ENCODE measurements at places on chromosomes 6 and 20.

GRCh38 chr20:19121463-19121862 lies 91.0 kb upstream of the SLC24A3 start:
- no peak for DNase-seq

DNA sequence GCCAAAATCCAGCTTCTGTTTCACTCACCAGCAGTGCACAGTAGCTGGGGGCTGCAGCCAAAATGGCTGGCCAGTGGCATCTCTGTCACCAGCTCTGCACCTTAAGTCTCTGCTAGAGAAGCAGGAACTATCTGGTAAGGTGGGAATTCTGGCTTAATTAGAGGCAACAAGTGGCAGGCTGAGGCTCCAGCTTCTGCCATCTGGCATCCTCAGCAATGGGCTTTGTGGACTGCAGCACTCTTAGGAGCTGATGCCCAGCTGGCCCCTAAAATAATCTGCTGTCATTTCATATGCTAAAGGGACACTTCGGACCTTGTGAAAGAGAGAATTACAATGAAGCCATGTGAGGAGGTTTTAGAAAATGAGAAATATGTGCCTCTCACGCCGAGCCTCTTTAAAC lies 4.6 kb upstream of the CLDN20 start:
- DNase-seq = no peak

- DNase-seq = no peak
Measured at GRCh38 chr6:136483906-136484305, 66.3 kb downstream of the MAP7 start.

GRCh38 chr20:58256842-58257241 lies 28.4 kb upstream of the ANKRD60 start:
- DNase-seq = no peak

DNA sequence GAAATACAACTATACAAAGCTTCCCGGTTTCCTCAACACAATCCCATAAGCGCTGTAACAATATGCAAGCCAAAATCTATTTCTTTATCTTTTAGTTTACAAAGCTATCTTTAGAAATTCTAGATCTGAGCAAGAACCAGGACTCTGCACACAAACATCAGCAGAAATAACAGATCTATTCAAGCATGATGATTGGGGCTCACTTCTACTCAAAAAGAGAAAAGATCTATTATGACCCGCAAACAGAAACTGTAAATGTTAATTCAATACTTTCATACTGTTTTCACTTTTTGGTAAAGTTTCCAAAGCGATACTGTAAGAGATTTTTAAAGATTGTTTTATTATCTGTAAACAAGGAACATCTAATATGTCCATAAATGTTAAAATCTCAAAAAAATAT lies 86.6 kb downstream of the SESN1 start:
- no peak for DNase-seq

DNA sequence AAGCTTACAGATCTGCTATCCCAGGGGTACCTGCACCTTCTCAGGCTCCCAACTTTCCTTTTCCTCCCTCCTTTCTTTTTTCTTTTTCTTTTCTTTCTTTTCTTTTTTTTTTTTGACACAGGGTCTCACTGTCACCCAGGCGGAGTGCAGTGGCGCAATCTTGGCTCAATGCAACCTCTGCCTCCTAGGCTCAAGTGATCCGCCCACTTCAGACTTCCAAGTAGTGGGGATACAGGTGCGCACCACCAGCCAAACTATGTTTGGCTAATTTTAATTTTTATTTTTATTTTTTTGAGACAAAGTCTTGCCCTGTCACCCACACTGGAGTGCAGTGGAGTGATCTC lies 36.0 kb downstream of the PIM1 start:
- DNase-seq = no peak

DNA sequence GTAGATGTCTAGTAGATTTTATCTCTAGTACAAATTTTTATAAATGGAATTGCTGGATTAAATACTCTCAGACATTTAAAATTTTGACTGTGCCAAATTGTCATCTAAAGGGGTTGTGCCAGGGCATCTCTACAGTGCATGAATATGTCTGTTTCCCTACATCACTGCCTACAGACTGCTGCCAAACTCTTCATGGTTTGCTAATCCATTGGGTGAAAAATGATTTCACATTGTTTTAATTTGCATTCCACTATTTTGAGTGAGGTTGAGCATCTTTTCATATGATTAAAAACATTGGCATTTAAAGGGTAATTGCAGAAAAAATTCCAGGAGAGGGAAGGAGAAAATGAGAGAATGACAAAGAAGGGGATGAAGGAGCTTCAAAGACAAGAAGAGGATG lies 267.7 kb upstream of the RNF24 start:
- DNase-seq = no peak

GRCh38 chr6:45027126-45027525 lies 301.0 kb upstream of the RUNX2 start:
- no peak for DNase-seq

- DNase-seq = peak; percentile 13
Measured at GRCh38 chr6:157990321-157991066, 8.8 kb downstream of the SYNJ2 start.

GRCh38 chr6:154590756-154591155 lies 80.3 kb upstream of the CNKSR3 start:
- no peak for DNase-seq

DNA sequence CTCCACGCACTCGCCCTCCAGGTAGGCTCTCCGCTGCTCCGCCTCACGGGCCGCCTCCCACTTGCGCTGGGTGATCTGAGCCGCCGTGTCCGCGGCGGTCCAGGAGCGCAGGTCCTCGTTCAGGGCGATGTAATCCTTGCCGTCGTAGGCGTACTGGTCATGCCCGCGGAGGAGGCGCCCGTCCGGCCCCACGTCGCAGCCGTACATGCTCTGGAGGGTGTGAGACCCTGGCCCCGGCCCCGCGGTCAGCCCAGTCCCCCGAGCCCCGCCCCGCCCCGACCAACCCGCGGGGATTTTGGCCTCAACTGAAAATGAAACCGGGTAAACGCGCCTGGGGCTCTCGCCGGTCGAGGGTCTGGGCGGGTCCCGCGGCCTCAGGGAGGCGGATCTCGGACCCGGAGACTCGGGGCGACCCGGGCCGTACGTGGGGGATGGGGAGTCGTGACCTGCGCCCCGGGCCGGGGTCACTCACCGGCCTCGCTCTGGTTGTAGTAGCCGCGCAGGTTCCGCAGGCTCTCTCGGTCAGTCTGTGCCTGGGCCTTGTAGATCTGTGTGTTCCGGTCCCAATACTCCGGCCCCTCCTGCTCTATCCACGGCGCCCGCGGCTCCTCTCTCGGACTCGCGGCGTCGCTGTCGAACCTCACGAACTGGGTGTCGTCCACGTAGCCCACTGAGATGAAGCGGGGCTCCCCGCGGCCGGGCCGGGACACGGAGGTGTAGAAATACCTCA lies 598 bp downstream of the HLA-B start:
- DNase-seq = no peak

DNA sequence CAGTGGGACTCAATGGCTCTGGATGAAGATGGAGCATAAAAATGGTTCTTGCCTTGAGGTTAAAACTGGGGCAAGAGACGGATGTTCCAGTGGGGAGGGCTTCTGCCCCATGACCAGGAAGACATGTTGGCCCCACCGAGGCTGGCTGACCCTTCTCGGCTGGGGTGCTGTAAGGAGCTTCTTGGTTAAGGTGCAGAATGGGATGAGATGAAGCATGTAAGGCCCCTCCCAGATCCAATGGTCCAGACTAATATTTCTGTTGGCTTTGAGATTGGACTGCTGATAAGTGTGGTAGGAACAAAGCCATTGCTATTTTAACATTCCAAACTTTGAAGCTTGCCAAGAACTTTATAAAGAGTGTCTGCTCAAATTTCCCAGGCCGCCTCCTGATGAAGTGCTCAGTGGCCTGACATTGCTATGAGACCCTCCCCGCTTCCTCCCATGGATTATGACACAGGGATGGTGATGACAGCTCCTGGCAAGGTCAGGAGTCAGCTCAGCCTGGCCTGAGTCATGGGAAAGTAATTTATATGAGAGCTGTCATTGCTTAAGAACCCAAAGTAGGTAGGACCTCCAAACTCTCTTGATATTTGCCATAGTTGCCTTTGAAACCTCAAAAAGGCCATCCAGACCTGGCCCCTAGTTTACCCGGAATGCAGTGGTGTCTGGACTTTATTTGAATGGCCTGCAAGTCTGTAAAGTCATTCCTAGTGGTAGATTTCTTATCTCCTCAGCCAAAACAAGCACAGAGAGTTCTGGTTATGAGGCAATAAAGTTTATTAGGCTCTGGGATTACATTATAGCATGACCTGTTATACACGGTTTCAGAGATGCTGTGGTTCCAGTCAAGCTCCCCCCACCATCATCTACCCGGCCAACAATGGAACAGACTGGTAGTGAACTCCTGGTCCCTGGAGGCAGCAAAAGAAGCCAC lies 55.2 kb downstream of the TGM2 start:
- no peak for DNase-seq

GRCh38 chr6:33075568-33076405 lies at the start of gene HLA-DPB1:
Gene HLA-DPB1 (plus strand): TSS chr6:33075990. CDS start chr6:33076042, 52 bp downstream.
- no peak for DNase-seq

- no peak for DNase-seq
Measured at GRCh38 chr6:24031496-24031895, 94.5 kb upstream of the NRSN1 start.

- DNase-seq = no peak
Measured at GRCh38 chr6:110953633-110954303, 4.7 kb upstream of the GTF3C6 start.

- no peak for DNase-seq
Measured at GRCh38 chr20:63385819-63386218, 24.7 kb upstream of the CHRNA4 start.

- no peak for DNase-seq
Measured at GRCh38 chr20:17666481-17666880, 15.6 kb downstream of the RRBP1 start.

DNA sequence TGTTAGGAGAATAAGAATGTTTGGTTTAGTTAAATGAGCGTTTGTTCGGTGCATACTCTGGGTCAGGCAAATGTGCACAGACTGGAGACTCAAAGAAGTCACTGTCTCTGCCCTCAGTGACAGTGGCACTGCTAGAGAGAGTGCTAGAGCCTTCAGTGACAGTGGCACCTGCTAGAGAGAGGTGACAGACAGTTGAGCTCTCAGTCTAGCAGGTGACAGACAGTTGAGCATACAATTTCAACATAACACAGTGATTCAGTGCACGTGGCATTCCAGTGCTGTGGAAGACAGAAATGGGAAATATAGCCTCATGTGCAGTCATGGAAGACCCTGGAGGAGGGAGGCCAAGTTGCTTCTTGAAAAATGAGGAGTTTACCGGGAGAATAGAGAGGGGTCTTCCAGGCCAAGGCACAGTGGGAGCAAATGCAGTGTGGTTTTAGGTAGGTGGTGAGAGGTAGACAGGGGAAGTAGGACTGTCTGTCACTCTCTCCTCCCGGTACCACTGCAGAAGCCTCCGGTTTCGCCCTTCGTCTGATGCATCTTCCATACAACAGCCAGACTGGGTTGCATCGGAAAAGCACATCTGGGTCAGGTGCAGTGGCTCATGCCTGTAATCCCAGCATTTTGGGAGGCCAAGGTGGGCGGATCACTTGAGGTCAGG lies 107.9 kb upstream of the CLDN20 start:
- DNase-seq = no peak

GRCh38 chr6:92521553-92521952 lies 897.8 kb downstream of the EPHA7 start:
- no peak for DNase-seq

DNA sequence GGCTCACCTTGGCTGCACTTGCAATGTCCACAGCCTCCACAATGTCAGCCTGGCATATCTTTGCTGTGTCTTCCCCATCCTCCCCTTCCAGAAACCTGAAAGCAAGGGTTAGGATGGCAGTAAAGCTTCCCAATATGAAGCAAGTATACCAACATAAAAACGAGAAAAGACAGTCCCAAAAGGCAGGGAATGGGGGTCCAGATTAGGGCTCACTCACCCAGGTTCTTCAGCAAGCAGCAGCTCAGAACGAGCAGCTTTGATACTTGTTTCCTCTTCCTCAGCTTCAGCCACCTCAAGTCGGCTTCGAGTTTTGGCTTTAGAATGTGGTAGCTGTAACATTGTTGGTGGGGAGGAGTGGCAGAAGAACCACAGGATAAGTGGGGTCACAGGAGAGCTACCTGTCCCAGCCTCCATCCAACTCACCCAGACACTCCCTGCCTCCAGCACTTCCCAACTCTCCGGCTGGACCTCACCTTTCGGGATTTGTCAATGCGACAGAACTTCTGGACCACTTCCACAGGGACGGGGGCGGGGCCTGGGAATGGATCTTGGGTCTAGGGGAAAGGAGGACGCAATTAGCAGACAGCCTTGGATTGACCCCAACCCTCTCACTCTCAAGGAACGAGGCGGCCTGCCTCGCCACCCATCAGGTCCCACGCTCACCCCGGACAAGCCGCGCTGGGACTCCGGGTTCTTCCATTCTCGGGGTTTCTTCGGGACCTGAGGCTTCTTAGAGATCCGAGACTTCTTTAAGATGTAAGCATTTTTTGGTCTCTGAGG lies 708 bp downstream of the WDR46 start:
- no peak for DNase-seq

- no peak for DNase-seq
Measured at GRCh38 chr6:7671581-7671980, 54.3 kb upstream of the BMP6 start.

- no peak for DNase-seq
Measured at GRCh38 chr6:92201618-92202017, 1217.7 kb downstream of the EPHA7 start.

DNA sequence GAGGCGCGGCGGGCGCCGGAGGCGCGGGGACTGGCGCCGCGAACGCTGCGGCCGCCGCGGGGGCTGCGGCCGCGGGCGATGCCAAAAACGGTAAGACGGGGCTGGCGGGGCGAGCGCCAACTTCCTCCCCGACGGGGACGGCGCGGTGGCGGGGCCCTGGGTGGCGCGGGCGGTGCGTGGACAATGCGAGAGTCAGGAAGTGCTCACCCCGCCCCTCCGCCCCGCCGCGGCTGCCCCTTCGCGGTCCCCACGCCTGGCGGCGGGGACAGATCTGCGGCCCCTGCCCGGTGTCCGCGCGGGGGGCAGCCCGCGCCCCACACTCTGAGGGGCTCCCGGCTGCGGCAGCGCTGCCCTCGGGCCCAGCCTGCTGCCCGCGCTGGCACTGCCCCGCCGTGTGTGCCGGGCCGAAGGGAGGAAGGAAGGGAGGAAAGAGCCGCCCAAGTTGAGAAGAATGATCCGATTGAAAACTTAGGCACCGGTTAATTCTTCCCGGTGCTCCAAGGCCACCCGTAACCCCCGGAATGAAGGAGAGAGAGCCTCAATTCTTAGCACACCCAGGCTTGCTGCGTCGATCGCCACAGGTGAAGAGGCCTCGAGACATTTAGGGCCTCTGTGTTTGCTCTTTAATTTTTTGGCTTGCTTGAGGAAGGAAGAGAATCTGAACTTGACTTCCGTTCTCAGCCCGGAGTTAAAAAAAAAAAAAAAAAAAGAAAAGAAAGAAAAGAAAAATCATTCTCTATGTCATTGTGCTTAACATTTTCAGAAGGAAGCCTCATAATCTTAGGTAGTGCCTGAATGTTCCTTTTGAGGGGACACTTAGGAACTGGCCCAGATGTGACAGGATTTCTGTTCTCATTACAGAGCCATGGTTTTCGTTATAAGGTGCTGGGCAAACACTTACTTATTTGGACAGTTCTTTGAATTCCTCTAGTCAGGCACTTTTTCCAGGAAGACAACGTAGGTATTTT lies 982 bp downstream of the HECA start:
- peak; percentile 42 for DNase-seq

- DNase-seq = no peak
Measured at GRCh38 chr20:42604998-42605956, 584.4 kb downstream of the PTPRT start.

Data from stimulated activated CD8-positive, alpha-beta memory T cell treated with anti-CD3 and anti-CD28 coated beads, Interleukin-12 subunit alpha, Interleukin-12 subunit beta, amount 100 ng/mL, for 4 hours (primary cell).